SHP77 treated with DMSO at 0.1 percent for 48 hours (cell line): ENCODE measurements at places on chromosomes 5 and 9.

DNA sequence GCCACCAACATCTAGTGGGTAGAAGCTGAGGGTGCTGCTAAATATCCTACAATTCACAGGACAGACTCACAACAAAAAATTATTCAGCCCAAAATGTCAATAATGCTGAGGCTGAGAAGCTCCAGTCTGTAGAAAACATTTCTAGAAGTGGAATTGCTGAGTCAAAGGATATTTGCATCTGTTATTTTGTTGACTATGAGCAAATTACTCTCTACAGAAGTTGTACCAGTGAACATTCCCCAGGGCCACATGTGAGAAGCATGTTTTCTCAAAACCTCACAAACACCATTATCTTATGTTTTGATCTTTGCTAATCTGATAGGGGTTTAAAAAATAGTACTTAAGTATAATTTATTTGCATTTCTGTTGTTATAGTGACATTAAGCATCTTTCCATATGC is 15.4 kb downstream of the ITK start:
- no peak for DNase-seq

DNA sequence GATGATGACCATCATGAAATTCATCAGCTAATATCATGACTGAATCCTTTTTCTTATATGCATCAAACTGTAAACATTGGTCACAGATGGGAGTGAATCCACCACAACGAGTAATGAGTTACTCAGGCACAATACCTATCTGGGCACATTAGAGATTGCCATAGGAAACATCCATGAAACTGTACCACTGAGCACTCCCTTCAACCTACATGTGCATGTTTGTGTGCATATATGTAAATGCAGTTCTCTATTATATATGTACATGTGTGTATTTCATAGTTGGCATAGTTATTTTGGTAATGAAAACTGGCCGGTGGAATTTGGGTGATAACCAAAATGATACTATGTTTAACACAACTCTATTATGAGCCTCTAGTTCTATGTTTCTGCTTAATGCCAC is 387.3 kb upstream of the ARRDC3 start:
- no peak for DNase-seq

- DNase-seq = peak; percentile 72
Observed at GRCh38 chr9:137168904-137169856, 671 bp downstream of the LRRC26 start.

GRCh38 chr9:69603656-69604055 is 68.5 kb downstream of the APBA1 start:
- DNase-seq = no peak

GRCh38 chr5:60852940-60853339 is 8.9 kb upstream of the ELOVL7 start:
- no peak for DNase-seq

- DNase-seq = no peak
Observed at GRCh38 chr5:165232509-165233028, 1727.2 kb downstream of the MAT2B start.
